Activated T-cell treated with anti-CD3 and anti-CD28 coated beads for 1 hour (primary cell): ENCODE measurements at places on chromosomes 7 and 10.

DNA sequence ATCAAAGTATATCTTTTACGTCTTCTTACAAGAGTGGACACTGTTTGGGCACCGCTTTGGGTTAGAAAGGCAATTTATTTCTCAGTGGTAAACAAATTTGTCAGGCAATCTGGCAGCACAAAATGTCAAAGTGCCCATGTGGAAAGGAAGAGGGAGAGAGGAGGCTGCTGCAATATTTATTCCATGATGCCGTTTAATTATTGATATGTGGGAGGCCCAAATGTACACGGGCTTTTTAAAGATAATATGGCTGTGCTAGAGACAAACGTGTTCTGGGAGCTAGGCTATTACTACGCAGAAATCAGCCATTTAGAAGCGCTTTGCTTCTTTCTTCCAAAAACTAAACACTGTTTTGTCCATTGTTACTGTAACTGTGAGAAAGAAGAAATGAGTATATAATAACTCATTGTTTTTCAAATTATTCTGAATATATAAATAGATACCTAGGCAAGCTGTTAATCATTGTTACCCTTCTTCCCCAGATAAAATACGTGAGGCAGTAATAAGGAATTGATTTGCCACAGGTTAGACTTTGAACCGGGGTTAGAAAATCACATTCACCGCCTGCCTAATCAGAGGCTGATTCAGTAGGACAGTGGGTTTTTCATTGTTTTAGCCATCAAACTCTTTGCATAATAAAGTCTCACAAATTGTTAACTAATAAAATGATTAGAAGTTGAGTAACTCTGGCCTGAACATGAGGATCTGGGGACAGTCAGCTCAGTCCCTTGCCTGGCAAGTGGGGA is 116.5 kb upstream of the FRMD4A start:
- no peak for DNase-seq

DNA sequence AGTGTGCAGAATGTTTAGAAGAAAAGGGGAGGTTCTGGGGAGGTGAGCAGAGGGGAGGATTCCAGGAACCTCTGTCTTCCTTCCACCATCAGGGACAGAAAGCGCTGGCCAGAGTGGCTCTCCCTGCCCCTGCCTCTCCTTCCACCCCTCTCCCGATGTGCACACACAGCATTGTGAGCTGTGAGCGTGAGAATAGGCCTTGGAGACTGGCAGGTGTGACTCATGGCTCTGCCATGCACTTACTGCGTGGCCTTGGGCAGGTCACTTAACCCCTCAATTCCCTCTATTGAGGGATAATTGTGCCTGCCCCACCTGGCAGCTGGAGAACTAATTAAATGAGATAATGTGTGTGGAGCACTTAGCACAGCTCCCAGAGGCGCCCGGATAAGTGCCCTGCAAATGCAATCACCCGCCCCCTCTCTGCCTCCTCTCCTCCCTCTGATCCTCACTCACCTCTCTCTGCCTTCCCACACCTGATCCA is 115.4 kb downstream of the ZMIZ1 start:
- no peak for DNase-seq

GRCh38 chr7:39414224-39415035 is 151.8 kb upstream of the YAE1 start:
- peak; percentile 5 for DNase-seq

DNA sequence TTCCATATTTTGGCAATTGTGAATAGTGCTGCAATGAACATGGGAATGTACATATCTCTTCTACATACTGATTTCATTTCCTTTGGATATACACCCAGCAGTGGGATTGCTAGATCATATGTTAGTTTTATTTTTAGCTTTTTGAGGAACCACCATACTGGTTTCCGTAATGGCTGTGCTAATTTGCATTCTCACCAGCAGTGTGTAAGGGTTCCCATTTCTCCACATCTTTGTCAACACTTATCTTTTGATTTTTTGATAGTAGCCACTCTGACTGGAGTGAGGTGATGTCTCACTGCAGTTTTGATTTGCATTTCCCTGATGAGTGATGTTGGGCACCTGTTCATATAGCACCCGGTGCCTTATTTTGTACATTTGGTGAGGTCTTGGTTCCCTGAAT is 519.6 kb downstream of the REEP3 start:
- no peak for DNase-seq

GRCh38 chr7:130489140-130489983 is 2.5 kb upstream of the MEST start:
- DNase-seq, result no peak

- DNase-seq, result no peak
These were observed 5.5 kb downstream of the NOC3L start for GRCh38 chr10:94357193-94357592.

DNA sequence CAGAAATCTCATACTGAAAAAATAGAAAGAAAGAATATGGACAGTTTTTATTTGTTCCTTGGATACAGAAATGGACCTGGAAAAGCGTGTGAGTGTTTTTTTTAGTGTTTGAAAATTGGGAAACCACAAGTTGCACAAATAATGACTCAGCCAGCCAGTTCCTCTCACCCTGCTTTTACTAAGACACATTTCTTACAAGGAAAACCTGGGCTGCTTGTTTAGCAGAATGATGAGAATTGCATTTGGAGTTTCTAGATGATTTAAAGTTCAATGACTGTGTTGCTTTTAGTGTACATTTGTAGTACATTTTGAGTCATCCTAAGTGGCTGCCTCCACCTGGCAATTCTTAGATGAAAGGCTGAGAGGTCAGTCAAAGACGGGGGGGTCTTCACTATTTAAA is 218.7 kb downstream of the ABCA13 start:
- DNase-seq, result no peak

- DNase-seq, result no peak
These were observed 32.7 kb upstream of the DMTF1 start for GRCh38 chr7:87119581-87119980.

- no peak for DNase-seq
These were observed 408.2 kb upstream of the CELF2 start for GRCh38 chr10:10609379-10609955.

DNA sequence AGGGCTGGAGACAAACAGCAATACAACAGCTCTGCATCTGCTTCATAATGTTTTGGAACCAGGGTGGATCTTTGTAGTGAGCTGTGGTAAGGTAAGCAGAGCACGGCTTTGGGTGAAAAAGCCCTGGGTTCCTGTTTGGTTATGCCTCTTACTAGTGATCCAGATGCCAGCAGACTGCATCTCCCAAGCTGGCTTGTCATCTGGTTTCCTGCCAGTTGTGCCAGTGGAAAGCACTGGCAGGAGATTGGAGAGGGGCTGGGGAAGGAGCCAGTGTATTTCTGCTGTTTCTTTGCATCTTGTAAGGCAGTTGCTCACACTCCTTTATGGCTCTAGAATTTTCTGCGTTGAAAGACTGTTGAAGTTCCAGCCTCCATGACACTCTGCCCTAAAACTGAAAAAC is 137.6 kb downstream of the TSPAN12 start:
- no peak for DNase-seq

- no peak for DNase-seq
These were observed 68.2 kb downstream of the ELAPOR2 start for GRCh38 chr7:86991093-86991769.

DNA sequence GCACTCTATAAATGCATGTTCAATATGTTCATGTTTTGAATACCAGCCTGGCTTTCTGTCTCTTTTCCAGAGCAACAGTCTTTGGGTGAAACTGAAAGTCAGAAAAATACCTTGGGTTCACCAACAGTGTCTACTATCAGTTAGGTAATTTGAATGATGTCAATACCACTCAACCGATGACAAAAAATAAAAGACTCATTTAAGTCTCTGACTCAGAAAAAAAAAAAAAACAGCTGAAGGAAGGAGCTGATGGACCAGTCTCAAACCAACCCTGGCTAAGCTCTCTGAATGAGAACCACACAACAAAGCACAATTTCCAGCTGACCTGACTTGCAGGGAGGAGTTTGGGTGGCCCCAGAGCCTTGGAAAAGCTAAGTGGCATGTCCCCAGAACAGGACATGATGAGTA is 42.5 kb downstream of the ABLIM1 start:
- DNase-seq, result no peak

DNA sequence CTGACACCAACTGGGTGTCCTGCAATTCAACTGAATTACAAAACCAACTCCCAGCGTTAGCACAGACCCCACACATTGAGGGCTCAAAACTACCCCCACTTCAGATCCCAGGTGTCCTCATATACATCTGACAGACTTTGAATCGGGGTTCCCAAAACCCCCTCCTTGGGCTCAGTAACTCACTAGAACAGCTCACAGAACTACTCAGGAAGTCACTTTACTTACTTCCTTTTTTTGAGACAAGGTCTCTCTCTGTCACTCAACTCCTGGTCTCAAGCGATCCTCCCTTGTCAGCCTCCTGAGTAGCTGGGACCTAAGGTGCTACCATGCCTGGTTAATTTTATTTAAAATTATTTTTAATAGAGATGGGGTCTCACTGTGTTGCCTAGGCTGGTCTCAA is 456.0 kb downstream of the SDK1 start:
- no peak for DNase-seq

- no peak for DNase-seq
These were observed 50.9 kb downstream of the LAMB4 start for GRCh38 chr7:108079276-108079647.

DNA sequence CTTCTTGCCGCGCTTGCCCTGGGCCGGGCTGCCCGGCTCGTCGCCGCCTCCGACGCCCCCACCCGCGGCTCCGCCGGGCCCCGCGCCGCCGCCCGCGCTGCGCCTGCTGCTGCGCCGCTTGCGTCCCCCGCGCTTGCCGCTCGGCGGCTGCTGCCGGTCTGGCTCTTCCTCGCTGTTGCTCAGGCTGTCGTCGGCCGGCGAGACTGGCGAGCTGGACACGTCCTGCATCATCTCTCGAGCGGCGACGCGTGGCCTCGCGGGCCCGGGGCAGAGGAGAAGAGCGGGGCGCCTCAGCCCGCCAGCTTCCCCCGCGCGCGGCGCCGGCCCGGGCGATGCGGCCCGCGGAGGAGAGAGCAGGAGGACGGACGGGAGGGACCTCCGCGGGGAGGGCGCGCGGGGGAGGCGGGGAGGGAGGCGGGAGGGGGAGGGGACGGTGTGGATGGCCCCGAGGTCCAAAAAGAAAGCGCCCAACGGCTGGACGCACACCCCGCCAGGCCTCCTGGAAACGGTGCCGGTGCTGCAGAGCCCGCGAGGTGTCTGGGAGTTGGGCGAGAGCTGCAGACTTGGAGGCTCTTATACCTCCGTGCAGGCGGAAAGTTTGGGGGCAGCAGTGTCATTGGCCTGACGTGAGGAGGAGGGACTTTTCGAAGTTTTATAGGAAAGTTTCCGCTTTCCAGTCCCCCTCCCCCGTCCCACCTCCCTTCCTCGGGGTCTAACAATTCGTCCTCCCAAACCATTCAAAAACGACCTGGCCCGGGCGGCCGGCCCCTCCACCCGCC is at the start of gene TWIST1:
TSS of gene TWIST1 (minus strand) at position 546 of the 779 bp plus-strand sequence. CDS start at position 231, 315 bp downstream.
- DNase-seq, result no peak

DNA sequence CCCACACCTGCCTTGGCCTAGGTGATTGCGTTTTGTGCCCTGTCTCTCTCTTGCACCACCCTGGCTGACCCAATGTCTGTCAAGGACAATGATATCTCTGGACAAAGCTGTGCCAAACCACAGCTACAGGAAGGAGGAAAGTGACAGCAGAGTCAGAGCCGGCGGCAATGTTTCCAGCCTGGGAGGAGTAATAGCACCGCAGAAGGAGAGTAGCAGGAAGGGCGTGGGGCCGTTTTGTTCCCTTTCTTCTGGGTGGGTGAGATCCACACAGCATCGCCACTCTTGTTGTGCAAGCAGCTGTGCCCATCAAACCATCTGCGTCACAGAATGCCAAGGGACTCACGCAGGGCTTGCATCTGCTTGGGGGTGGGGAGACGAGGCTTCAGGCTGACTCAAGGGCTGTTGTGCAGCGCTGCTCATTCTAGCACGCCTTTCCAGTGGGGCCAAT is 341.6 kb upstream of the AUTS2 start:
- DNase-seq, result no peak

DNA sequence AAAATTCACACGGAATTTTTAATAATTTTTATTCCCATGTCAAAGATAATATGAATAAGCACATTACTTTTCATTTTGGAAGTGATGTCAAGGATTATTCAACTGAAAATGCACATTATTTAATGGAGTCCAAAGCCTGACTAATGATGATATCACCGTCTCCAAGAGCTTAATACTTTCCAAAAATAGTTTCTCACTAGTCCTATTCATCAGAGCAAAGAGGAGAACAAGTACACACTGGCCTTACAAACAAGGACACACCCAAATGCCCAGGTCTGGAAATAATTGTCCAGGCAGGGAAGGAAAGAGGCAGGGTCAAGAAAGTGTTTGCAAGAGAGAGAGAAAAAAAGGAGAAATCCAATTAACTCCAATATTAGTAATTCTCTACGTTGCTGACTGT is 216.8 kb upstream of the CCDC6 start:
- no peak for DNase-seq
